ENCODE measurements at places on chromosomes 16 and 17.

DNA sequence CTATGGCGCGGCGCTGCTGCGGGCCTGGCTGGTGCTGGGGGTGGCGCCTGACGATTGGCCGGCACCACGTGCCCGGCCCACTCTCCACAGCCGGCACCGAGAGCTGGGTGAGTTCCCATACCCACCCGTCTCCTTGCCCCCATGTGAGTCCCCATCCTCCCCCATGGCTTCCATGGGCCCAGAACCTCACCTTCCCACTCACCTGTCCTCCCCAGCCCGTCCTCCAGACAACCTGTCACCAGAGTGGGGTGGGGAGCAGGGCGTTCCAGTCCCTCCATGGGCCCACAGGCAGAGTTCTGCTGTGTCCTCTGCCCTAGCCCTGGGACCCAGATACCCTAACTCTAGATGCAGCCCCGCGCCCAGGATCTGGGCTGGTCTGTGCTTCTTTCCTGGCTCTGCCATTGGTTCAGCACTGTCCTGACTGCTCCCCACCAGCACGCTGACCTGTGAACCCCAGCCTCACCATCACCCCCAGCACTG, 5.5 kb downstream of the ARMC5 start:
- peak; percentile 62 for DNase-seq

GRCh38 chr17:10155371-10156076, 42.9 kb downstream of the GAS7 start:
- no peak for DNase-seq

GRCh38 chr16:72043539-72043938, 10.8 kb upstream of the HP start:
- no peak for DNase-seq

DNA sequence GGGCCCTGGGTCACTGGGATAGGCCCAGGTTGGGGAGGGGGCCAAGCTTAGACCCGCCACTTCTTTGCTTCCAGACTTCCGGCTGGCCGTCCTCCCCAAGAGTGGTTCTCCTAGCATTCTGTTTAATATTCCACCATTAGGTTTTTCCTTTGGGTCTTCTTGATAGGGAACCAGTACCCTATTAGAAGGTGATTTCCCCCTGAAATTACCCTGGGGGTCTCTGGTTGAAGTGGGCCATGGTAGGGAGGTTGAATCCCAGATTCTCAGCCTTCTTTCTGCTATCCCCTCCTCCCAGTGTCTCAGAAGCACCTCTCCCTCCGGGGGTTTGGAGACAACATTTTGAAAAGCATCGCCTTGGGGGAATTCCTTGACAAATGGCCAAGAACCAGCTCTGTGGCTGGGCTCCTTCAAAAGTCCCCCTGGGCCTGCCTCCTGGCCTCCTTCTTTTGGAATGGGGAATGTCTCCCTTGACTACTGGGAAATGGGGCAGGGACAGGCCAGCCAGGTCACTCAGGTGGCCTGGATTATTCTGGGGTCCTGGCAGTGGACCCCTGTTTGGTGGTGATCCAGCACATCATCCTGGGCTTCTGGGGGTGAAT, 5.7 kb downstream of the LASP1 start:
- DNase-seq: no peak

GRCh38 chr16:85825326-85825725, 25.8 kb downstream of the COX4I1 start:
- no peak for DNase-seq

GRCh38 chr16:48352648-48353390, 32.4 kb downstream of the SIAH1 start:
- DNase-seq: no peak

DNA sequence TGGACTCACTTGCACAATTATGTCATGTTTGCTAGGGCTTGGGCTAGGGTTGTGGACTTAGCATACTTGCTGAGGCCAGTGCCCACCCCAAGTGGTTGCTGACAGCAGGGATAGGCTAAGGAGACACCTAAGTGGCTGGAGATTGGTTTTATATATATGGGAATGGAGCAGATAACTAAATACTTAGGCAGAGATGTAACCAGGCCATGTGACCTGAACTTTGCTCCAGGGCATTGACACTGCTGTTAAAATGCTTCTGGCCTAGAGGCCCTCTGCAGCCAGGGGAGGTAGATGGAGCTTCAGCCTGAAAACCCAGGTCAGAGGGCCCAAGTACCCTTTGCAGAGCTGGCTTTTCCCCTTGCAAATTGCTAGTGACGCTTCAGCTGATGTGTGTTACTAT, 1.4 kb upstream of the ITGB3 start:
- no peak for DNase-seq

DNA sequence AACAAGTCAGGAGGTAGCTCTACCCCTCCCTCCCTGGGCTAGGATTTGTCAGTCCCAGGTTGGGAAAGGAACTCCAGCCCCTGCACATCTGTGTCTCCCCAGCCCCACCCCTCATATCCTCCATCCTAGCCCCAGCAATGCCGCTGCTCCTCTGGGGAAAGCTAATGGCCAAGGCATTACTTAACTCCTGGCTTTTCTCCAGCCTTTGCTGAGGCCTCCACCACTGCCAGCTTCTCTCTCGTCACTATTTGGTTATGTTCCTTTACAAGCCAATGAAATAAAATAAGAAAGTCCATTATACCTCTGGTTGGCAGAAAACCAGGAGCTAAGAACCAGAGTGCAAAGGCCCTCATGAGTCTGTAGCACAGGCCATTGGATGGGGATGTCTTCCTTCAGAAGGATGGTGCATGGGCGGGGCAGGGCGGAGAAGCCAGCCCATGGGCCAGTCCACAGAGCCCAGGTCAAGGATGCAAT, 171.0 kb downstream of the CCDC182 start:
- no peak for DNase-seq

DNA sequence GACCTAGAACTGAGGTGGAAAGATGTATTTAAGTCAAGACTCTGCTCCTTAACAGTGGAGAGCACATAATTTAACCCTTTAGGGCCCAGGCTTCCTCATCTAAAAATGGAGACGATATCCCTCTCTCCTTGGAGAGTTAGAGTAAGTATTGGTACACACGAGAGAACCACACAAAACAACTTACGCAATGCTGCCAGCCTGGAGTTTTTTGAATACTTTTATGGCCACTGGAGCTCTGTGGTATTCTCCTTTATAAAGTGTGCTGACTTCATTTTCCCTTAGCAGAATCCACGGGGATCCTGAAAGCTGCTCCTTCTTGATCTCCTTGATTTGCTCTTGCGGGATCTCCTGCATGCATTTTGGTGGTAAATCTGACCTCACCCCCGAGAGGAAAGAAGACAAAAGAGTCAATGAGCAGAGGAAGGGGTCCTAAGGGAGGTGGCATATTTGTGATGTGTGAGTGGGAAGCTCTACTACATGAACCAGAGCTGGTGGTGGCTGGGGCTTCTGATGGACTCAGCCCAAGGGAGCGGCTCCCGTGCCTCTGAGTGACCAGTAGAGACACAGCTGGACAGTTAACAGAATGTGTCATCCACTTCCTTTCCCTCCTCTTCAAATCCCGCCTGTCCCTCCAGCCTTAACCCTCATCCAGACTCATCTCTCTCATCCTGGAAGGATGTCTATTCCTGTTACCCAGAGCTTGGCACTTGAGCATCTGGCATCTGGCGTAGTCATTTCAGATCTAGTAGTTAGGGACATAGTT, 9.4 kb downstream of the MLKL start:
- DNase-seq: no peak

DNA sequence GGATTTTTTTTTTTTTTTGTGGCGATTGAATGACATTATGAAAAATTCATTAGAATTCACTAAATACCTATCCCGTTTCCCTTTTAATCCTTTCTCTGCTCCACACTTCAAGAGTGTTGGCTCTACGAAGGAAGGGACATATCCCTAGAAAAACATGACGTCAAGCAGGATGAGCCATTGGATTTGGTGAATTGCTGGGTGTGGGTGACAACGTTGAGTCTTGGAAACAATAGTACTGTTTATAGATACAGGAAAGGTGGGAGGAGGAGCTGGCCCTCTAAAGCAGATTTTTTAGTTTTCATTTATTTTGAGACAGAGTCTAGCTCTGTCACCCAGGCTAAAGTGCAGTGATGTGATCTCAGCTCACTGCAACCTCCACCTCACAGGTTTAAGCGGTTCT, 167.6 kb upstream of the FAM20A start:
- DNase-seq: no peak

GRCh38 chr17:44149750-44150329, 8.1 kb downstream of the HROB start:
- DNase-seq: no peak

DNA sequence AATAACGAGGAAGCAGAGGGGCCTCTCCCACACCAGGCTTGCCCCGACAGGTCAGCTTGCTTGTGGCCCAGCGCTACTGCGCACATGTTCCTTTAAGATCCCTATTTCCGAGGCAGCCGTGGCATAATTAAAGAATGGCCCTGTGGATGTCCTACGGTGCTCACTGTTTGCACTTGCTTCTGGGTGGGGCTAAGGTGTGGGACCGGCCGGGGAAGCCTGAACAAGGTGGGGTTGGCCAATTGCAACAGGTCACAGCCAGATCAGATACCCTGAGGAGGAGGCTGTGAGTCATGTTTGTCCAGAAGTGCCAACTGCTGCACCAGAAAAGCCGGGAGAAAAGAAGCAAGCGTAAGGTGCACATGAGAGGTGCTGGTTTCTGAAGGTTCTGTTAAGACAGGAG, 158.5 kb upstream of the CACNG5 start:
- DNase-seq: no peak

DNA sequence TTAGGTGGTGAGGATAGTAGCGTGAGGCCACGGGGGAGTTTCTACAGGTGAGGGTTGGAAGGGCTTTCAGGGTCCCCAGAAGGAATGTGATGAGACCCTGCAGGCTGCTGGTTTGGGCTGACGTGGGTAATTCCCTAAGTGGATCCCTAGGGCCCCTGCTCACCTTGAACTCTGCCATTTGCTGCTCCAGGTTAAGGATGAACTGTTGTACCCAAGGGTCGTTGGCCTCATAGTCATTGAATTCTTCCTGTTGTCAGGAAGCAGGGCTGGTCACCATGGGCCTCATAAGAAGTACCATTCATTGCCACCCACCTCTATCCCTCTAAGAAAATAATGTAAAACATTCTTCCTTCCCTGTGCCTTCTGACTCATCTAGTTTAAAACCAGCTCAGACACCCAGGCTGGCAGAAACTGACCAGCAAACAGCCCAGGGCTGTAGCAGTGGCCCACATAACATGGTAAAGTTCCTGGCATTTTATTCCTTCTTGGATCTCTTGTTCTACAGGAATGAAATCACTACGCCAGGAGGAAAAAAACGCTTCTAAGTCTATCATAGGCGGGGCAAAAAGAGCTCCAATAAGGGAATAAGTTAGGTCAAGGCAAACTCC, 27.6 kb downstream of the FCSK start:
- DNase-seq: no peak

GRCh38 chr16:61385392-61386071, 650.7 kb downstream of the CDH8 start:
- DNase-seq: no peak

DNA sequence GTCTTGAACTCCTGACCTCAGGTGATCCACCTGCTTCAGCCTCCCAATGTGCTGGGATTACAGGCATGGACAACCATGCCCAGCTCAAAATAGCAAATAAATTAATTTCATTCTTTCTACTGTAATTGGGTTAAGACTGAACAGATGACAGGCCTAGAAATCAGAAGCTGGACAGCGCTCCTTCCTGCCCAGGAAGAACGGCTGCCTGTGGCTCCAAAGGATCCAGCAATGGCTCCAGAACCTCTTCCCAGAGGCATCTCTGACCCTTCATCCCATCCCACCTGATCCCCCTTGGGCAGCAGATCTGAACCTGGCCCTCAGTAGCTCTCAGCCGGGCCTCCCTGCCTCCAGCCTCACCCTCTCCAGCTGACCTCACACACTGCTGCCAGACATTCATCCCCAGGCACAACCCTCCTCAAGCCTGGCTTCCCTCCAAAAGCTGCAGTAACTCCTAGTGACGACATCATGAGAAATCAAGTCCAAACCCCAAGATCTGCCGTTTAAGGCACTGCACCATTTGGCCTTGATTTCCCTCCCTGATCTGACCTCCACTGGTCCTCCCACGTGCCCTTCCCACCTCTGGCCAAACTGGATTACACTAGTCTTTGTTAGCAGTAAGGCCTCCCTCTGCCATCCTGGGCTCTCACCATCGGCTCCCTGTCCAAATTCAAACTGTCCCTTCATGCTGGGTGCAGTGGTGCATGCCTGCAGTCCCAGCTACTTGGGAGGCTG, 3.1 kb upstream of the MIF4GD start:
- no peak for DNase-seq

- no peak for DNase-seq
Measured at GRCh38 chr16:69712914-69713581, 13.3 kb downstream of the NQO1 start.

GRCh38 chr17:39484178-39484577, 22.9 kb downstream of the CDK12 start:
- DNase-seq: no peak

GRCh38 chr16:48161906-48162305, 6.1 kb upstream of the ABCC12 start:
- no peak for DNase-seq

DNA sequence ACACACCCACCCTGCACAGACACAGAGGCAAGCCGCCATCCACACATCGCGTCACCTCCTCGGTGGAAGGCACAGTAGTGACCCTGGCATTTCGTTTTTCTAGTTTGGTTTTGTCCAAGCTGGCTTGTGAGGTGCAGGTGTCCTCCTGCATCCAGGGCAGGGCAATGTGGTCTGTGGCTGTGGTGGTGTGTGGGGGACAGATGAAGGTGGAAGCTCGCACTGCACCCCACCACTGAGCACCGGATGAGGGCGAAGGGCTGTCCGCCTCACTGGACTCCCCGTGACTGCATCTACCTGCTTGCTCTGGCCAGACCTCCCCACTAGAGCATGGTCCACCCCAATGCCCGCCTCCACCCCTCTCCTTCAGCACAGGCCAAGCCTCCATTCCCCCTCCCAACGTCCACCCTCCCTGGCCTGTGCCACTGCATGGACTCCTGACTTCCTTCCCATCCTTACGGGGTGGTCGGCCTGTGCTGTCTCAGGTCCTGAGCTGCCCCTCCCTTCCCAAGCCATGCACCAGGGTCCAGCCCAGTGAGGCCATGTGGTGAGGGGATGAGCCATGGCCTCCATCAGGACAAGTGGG, 78.8 kb upstream of the CBX4 start:
- no peak for DNase-seq

Data from kidney (tissue), 22 donors.